Left lobe of liver (tissue), 2 donors: ENCODE measurements at places on chromosomes 1 and 21. TPM values are rescaled to one million over a fixed set of nuclear protein-coding genes. Genes with fewer than 3 reads are reported as not detected.

LRRC3 gene
- total RNA-seq: 22.0 TPM

GRCh38 chr1:26434161-26434752 is 2.1 kb downstream of the DHDDS start:
- DNase-seq: no peak

DNA sequence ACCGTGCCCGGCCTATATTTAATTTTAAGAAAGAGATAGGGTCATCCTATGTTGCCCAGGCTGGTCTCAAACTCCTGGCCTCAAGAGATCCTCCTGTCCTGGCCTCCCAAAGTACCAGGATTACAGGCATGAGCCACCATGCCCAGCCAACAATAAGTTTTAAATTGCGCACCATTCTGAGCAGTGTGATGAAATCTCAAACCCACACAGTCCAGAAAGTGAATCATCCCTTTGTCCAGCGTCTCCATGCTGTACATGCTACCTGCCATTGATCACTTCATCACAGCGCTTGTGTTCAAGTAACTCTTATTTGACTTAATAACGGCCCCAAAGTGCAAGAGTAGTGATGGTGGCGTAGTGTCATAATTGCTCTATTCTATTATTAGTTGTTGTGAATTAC is 75.4 kb downstream of the APP start:
- no peak for DNase-seq

DNA sequence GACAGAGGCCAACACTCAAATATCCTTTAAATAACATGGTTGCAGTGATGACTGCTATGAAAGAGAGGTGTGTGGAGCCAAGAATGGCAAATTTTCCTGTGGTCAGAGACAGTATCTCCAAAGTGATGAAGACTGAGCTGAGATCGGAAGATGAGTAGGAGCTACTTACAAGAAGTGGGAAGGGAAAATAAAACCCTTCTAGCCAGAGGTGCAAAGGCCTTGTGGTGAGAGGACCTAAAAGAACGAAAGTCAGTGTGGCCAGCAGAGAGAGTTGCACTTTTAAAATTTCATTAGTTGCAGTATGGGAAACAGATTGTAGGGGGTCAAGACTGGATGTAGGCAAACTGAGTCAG is 17.8 kb downstream of the SLAMF7 start:
- no peak for DNase-seq

DNA sequence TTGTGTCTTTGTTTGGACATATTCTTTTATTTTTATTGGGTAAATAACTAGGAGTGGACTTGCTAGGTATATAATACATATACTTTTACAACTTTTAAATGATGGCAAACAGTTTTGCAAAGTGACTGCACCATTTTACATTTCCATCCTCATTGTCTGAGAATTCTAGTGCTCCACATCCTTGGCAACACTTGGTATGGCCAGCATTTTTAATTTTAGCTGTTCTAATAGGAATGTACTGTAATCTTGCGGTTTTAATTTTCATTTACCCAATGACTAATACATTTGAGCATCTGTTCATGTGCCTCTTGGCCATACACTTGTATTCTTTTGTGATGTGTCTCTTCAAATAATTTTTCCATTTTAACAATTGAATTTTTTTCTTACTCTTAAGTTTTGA is 37.0 kb upstream of the ATP6V1G3 start:
- DNase-seq: no peak
